ENCODE measurements at places on chromosomes 12 and 14. TPM values are rescaled to one million over a fixed set of nuclear protein-coding genes. Genes with fewer than 3 reads are reported as not detected.

KLHL33 gene
- 0.11 TPM for total RNA-seq

CLEC12A gene
- not detected for total RNA-seq

COA8 gene
- 11.6 TPM for total RNA-seq

CBLN3 gene
- total RNA-seq = 1.6 TPM

GDF3 gene
- not detected for total RNA-seq

GALNT16 gene
- total RNA-seq = 0.08 TPM

BCL11B gene
- 273 TPM for total RNA-seq

SLC17A8 gene
- total RNA-seq = not detected

ABCB9 gene
- 3.5 TPM for total RNA-seq

PLXNC1 gene
- total RNA-seq = 7.7 TPM

HAL gene
- 0.95 TPM for total RNA-seq

CACNA2D4 gene
- total RNA-seq = 5.0 TPM

TAS2R8 gene
- not detected for total RNA-seq

M6PR gene
- 43.1 TPM for total RNA-seq

FAM186B gene
- 1.0 TPM for total RNA-seq

PTPRB gene
- not detected for total RNA-seq

ADAMTS20 gene
- total RNA-seq = not detected
